ENCODE measurements at places on chromosomes 2 and 18.

DNA sequence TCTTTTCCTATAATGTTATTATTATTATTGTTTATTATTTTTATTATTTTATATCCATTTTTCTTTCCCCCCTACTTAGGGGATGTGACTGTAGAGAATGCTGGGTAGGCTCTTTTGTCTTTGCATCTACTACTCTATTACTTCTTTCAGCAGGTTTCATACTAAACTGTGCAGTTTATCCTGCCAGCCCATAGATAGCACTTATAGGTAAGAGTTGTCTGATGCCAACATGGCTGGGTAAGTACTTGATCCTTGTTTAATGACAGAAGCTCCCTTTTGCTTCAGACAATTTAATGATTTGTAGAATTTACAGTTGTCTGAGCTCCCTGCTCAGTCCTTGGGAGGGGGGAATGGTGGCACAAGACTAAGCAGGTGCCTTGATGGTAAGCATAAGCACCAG lies 262.9 kb upstream of the CDH2 start:
- peak; percentile 0 for DNase-seq

GRCh38 chr2:42879913-42880737 lies 87.7 kb upstream of the HAAO start:
- DNase-seq, result no peak

DNA sequence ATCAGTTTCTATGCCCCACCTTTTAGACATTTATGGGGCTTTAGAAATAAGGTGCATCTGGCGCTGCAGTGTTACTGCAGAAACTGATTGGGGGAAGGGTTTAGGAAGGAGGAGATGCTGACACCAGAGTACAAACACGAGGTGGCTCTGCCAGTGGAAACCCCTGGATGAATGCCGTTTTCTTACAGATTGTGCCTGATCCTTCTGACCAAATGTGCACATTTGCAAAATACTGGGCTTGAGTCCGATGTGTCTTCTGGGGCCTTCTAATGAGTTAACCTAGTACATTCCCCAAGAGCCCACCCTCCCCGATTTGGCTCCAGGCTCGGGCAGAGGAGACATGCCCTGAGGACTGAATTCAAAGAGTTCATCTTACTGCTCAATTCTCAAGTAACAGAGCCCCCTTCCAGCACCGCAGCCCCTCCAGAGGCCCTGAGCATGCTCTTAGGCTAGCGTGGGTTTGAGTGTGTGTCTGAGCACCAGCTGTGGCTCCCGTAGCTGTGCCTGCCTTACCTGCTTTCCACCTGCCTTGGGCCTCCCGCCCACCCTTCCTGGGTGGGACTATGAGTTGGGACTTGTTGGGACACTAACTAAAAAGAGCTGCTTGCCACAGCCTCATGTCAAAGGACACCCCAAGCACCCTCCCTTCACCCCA lies 116.7 kb upstream of the COPS8 start:
- no peak for DNase-seq

- DNase-seq, result peak; percentile 44
These were observed 1023.0 kb upstream of the ACVR2A start for GRCh38 chr2:146821836-146822316.

GRCh38 chr2:143261986-143262385 lies 132.8 kb downstream of the ARHGAP15 start:
- no peak for DNase-seq
